Mesendoderm (in vitro differentiated cells): ENCODE measurements at places on chromosomes 6 and 20.

GRCh38 chr20:2162125-2162822, 60.6 kb downstream of the STK35 start:
- no peak overlapping the region for H3K4me3 ChIP-seq
- no peak overlapping the region for H3K27ac ChIP-seq
- no peaks in the 10 kb centered on the region for H3K36me3 ChIP-seq
- no peaks in the 10 kb centered on the region for H3K4me1 ChIP-seq

GRCh38 chr6:42522036-42522435, 41.8 kb upstream of the UBR2 start:
- no peaks in the 10 kb centered on the region for H3K36me3 ChIP-seq
- H3K4me1 ChIP-seq: no peaks in the 10 kb centered on the region
- no peak overlapping the region for H3K4me3 ChIP-seq

DNA sequence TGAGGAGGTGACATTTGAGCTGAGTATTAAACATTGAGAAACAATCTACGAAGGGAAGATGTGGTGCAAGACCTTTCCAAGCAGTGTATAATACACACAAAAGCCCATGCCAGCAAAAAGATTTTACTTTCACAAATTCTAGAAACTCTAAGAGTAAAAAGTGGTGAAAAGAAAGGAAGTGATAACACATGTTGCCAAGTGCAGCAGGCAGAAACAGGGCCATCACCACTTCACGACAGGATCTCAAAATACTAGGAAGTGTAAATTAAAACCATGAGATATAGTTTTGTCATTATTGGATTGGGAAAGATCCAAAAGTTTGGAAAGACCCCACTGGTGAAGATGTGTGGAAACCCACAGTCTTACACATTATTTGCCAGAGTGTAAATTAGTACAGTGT, 1.7 kb upstream of the ENTPD6 start:
- H3K36me3 ChIP-seq: no peaks in the 10 kb centered on the region
- H3K27ac ChIP-seq: no peak overlapping the region
- no peaks in the 10 kb centered on the region for H3K4me1 ChIP-seq
- no peaks in the 10 kb centered on the region for H3K27me3 ChIP-seq
- no peak overlapping the region for H3K4me3 ChIP-seq

DNA sequence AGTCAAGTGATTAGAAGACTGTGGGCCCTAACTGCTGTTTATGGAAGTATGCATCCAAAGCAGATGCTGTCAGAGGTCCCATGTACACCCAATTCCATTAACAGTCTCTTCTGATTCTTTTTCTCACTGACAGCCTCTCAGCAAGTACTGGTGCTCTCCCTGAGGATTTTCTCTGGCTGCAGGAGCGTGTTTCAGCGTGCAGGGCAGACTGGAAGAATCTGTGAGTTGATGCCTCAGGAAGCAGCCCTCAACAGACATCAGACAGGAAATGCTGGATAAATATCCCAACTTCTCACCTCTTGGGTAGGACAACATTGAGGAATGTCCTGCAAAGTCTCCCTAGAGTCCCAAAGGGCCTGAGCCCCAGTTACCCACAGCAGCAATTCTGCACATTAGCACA, 40.8 kb downstream of the ANKEF1 start:
- H3K36me3 ChIP-seq: no peaks in the 10 kb centered on the region
- DNase-seq: no peak
- no peaks in the 10 kb centered on the region for H3K27me3 ChIP-seq
- H3K4me1 ChIP-seq: no peaks in the 10 kb centered on the region
- H3K27ac ChIP-seq: no peak overlapping the region
- H3K4me3 ChIP-seq: no peak overlapping the region

GRCh38 chr6:161048641-161049040, 57.1 kb downstream of the MAP3K4 start:
- DNase-seq: no peak
- H3K36me3 ChIP-seq: no peaks in the 10 kb centered on the region

GRCh38 chr6:148521586-148521985, 178.9 kb downstream of the SASH1 start:
- no peak overlapping the region for H3K27ac ChIP-seq
- DNase-seq: no peak
- H3K4me3 ChIP-seq: no peak overlapping the region
- peaks cover 1% of the 10 kb centered on the region for H3K4me1 ChIP-seq

GRCh38 chr20:51139891-51140290, 117.0 kb upstream of the KCNG1 start:
- H3K4me1 ChIP-seq: peaks cover 8% of the 10 kb centered on the region
- H3K27ac ChIP-seq: no peak overlapping the region

DNA sequence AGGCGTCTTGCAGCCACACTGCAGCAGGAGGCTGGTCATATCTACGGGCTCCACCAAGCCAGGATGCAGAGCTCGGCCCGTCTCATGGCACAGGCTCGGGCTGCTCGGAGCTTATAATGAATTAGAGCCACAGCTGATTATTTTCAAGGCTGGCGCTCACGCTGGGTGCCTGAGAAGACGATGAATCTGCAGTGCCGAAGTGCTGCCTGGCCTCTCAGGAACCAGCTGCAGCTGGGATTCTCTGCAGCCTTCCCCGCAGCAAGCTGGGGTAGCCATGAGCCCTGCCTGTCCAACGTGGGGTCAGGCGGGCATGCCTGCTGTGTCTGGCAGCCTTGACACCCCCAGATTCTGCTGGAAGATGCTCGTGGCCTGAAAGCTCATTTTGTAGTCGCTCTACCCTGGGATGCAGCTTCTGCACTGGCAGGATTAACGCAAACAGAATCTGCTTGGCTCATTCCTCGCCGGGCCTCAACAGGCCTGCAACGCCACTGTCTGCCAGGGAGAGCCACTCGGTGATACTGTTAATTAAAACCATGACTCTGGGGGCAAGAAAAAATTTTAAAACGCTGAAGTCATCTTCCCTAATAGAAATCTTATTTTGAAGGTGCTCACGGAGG, 104.3 kb downstream of the CDH26 start:
- no peaks in the 10 kb centered on the region for H3K36me3 ChIP-seq
- H3K4me3 ChIP-seq: no peak overlapping the region
- H3K27ac ChIP-seq: no peak overlapping the region
- no peaks in the 10 kb centered on the region for H3K27me3 ChIP-seq
- peaks cover 4% of the 10 kb centered on the region for H3K4me1 ChIP-seq
- no peak for DNase-seq

DNA sequence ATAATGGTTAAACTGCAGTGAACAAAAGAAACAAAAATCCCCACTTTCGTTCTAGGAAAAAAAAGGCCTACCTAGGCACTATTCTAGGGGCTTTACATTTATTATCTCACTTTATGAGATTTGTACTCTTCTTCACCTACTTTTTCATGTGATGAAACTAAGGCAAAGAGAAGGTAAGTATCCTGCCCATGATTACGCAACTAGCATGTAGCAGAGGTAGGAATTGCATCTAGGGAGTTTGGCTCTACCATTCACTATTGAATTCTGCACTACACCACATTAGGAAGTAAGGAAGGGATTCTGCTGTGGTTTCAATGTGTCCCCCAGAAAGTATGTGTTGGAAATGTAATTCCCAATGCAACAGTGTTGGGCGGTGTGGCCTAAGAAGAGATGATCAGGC, 11.4 kb upstream of the C6orf141 start:
- DNase-seq: no peak
- H3K27ac ChIP-seq: no peak overlapping the region
- no peaks in the 10 kb centered on the region for H3K36me3 ChIP-seq
- no peak overlapping the region for H3K4me3 ChIP-seq
- no peaks in the 10 kb centered on the region for H3K4me1 ChIP-seq

DNA sequence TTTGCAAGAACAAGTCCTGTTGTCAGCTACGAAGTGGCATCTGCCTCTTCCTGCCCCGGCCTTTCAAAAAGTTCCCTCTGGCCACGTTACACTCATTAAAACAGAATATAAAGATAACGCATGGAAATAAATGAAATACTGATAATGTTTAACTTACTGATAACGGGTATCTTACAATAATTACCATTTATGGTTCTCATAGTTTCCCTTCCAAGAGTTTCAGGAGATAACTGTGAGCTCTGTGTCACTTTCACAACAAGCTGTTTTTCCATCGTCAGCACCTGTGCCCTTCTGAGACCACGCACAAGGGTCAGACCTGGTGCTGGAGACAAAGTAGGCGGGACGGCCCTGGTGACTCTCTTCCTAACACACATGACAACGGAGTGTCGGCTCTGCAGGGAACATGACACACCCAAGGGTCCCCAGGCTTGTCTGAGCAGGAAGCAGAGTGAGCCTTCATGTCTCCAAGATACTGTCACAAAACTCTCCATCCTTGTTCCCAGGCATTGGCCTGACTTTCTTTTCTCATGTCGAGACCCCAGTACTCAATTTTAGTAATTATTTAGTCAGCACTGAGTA, 86.2 kb upstream of the THBS2 start:
- H3K4me1 ChIP-seq: no peaks in the 10 kb centered on the region
- no peaks in the 10 kb centered on the region for H3K27me3 ChIP-seq
- no peak for DNase-seq

- H3K36me3 ChIP-seq: peaks cover 2% of the 10 kb centered on the region
- no peaks in the 10 kb centered on the region for H3K4me1 ChIP-seq
- H3K27me3 ChIP-seq: no peaks in the 10 kb centered on the region
- no peak overlapping the region for H3K27ac ChIP-seq
These were observed 183.5 kb downstream of the DST start for GRCh38 chr6:56459030-56459805.

GRCh38 chr6:70041411-70041810, 175.1 kb downstream of the COL19A1 start:
- no peak for DNase-seq
- H3K36me3 ChIP-seq: no peaks in the 10 kb centered on the region
- H3K27me3 ChIP-seq: no peaks in the 10 kb centered on the region
- H3K27ac ChIP-seq: no peak overlapping the region
- H3K4me1 ChIP-seq: no peaks in the 10 kb centered on the region

DNA sequence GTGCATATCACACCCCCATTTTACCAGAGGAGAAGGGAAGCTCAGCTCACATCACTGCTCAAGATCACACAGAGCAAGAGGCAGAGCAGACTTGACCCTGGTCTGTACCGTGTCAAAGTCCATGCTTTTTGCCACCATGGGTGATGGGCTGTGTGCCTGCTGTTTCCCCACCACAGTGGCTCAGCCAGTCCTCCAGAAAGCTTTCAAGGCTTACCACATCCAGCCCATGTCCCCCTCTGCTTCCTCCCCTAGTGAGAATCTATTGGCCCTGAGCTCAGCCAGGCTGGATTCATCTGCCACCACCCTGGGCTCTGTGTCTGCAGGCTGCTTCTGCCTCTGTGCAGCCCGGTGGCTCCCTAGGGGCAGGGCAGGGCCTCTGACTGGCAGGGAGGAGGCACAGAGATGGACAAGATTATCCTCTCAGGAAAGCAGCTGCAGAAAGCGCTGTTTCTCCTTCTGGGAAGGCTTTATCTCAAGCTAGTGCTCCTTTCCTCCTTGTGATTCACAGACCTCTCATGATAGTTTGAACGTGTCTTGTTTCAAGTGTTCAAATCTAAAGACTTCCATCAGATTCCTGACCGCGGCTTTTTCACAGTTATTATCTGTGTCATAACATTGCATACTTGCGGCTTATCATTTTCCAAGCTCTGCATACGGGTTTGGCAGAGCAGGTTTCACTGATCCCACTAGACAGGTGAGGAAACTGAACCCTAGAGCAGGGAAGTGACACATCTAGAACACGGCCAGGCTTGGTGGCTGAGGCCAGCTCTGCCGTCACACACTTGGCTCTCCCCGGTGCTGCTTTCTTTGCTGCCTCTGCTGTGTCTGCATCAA, 37.4 kb downstream of the VEGFA start:
- no peak overlapping the region for H3K4me3 ChIP-seq
- no peak for DNase-seq
- no peak overlapping the region for H3K27ac ChIP-seq
- H3K27me3 ChIP-seq: no peaks in the 10 kb centered on the region

DNA sequence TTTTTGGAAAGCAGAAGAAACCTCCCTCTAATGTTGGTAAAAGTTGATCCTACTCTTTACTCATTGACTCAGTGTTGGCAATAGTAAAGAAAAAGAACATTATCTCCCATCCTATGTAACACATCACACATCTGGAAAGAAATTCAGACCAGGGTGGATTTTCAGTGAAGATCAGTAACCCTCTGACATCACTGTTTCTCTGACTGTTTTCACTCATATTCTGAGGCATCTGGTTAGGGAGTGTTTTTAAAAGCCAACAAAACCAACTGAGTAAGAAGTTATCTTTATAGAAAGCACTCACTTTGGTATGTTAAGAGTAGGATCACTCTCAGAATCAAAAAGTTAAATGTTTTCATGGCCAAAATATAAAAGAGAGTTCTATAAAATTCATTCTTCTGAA, 143.6 kb downstream of the DST start:
- no peak overlapping the region for H3K27ac ChIP-seq
- no peaks in the 10 kb centered on the region for H3K27me3 ChIP-seq
- no peak for DNase-seq
- H3K4me1 ChIP-seq: no peaks in the 10 kb centered on the region

DNA sequence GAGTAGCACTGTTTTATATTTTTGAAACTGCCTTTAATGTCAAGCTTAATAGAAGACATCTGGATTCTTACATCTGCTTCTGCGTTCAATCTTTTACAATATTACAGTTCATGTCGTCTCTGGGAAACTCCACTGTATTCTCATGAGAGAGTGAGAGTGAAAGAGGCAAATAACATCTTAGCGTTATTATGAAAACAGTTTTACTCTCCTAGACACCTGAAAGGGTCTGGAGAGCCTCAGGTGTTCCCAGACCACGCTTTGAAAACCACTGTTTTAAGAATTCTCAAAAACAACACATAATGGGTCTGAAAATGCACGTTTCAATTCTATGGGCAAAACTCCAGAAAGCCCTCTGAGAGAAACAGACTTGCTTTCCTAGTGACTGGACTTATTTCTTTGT, 63.3 kb downstream of the ARHGAP18 start:
- H3K4me3 ChIP-seq: no peak overlapping the region
- no peak for DNase-seq
- no peaks in the 10 kb centered on the region for H3K36me3 ChIP-seq
- no peaks in the 10 kb centered on the region for H3K4me1 ChIP-seq
- no peak overlapping the region for H3K27ac ChIP-seq
- H3K27me3 ChIP-seq: no peaks in the 10 kb centered on the region

DNA sequence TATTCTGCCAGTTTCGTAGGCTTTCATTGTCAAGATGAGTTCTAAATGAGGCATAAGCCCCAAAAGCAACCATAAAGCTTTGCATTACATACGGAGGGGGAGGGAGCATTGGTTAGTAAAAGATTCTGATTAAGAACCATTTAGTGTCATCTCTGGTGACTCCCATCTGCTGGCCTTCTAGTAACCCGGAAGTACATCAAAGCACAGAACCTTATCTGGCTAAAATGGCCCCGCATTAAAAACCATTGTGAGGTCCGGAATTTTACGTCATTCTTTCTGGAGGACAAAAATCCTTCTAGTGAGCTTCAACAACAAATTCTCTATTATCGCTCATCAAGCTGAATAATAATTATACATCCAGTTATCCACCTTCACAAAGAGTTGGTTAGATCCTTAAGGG, 37.8 kb downstream of the METTL24 start:
- no peak overlapping the region for H3K4me3 ChIP-seq
- no peaks in the 10 kb centered on the region for H3K36me3 ChIP-seq
- no peak overlapping the region for H3K27ac ChIP-seq
- H3K4me1 ChIP-seq: peaks cover 13% of the 10 kb centered on the region

- DNase-seq: no peak
- H3K27ac ChIP-seq: no peak overlapping the region
- no peak overlapping the region for H3K4me3 ChIP-seq
- no peaks in the 10 kb centered on the region for H3K4me1 ChIP-seq
- no peaks in the 10 kb centered on the region for H3K36me3 ChIP-seq
These were observed 11.4 kb downstream of the RMND1 start for GRCh38 chr6:151440498-151440897.
